ENCODE measurements at places on chromosomes 6 and 20.

- DNase-seq: no peak
Observed at GRCh38 chr6:27168108-27168507, 79.4 kb upstream of the PRSS16 start.

DNA sequence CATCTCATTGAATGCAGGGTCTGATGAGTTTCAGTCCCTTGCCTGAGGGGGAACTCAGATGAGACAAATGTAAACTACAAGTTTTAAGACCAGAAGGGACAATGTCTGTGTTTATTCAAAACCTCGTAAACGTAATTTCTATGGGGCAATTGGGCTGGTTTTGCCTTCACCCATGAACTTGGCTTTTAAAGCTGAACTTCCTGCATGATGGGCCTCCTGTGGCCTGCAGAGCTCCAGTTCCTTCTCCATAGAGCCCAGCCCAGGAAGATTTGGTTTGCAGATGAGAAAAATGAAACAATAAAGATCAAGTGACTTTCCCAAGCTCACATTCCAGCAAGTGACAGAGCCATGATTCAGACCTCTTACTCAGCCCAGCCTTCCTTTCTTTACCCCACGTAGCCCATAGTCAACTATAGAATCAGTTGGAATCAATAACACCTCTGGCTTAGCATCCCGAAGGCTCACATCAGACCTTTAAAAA lies 612.3 kb downstream of the UTRN start:
- no peak for DNase-seq

DNA sequence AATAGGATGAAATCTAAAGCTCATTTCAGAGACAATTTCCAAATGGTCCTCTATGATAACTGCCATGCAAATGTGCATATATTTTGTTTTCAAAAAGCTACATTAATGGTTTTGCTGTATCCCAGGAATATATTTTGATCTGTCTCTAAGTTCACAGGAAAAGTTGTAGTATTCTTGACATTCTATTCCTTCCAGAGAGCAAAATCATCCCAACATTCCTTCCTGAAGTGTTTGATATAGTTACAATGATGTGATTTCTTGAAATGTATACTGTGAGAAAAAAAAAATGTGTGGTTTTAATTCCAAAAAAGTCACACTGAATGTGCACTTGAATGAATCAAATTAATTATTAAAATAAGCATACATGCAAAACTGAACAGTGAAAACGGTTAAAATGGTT lies 996.0 kb upstream of the CITED2 start:
- no peak for DNase-seq

- DNase-seq: peak; percentile 72
Observed at GRCh38 chr20:31674895-31675827, 37.4 kb downstream of the COX4I2 start.

DNA sequence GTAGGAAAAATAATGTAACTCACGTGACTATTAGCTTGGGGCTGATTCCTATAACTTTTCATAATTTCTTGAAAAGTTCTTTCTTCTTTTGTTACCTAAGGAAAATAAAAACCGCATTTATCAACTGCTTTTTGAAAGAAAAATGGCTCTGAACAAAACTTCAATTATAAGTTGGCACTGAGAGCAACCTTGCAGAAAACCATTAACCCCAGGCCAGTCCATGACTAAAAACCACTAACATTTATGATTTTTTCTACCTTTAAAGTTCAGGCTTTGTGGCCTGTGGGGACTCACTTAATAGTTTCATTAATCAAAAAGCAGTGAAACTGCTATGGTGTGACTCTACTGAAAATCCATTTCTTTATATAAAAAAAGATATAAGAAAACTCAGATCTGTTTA lies 69.1 kb upstream of the SAMHD1 start:
- no peak for DNase-seq

DNA sequence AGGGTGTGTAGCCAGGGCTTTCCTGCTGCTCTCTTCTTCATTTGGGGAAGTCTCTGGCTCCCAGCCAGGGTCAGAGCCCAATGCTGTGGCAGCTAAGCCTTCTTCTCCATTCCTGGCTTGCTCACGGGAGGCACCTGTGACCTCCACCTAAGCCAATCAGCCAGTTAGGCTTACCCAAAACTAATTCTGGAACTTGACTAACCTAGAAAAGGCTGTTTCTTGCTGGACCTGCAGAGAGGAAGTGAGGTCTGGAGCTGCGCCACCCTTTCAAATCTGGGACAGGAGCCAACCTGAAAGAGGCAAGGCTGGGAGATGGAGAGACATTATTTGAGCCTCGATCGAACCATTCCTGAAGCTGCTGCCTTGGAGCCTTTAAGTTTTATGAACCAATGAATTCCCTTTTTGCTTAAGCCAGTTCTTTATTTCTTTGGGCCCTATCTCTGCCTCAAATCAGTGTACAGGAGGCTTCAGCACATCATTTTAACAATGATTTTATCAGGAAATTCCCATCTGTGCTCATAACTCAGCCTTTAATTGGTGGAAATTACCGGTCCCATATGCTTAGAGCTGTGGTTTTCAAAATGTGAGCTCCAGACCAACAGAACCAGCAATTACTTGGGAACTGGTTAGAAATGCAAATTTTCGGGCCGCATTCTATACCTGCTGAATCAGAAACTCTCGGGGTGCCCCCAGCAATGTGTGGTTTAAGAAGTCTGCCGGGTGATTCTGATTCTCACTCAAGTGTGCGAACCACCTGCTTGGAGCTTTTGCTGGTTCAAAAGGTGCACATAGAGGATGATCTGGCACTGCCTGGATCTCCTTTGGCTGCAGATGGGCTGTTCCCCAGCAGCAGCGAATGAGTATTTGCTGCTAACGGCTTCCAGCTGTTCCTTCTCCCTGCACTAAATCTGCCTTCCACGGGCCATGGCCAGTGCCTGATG lies 97.4 kb upstream of the RNF24 start:
- DNase-seq: no peak

DNA sequence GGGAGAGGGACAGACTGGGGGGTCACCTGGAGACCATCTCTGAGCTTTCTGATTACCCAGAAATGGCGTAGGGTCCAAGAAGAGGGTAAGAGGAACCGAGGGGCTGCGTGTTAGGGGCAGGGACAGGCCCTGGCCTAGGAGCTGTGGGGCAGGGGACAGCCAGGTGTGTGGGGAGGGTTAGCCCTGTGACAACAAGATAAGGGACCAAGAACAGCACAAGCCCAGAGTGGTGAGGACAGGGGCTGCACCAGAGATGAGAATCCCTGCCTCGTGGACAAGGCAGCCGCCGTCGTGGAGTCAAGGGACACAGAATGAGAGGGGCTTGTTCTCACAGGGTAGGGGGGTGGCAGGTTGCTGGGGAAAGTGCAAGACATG lies 449 bp upstream of the AVP start:
- no peak for DNase-seq

DNA sequence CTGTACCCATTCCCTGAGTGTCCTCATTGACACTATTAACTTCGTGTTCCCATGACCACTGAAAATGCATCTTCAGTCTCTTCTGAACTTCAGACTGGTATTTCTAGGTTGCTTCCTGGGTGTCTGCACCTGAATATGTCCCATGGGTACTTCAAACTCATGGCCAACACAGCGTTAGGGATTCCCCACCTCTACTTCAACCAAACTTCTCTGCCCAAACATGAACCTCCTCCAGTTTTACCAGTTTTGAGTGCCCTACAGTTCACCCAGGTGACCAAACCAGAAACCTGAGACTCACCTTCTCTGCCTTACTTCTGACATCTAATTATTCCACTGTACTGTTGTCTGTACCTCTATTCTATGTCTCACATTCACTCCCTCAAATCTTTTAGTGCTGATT lies 99.5 kb upstream of the SUPT3H start:
- DNase-seq: no peak

GRCh38 chr6:51992876-51993275 lies 94.5 kb downstream of the PKHD1 start:
- DNase-seq: no peak

- DNase-seq: no peak
Observed at GRCh38 chr20:9375221-9375681, 139.1 kb upstream of the LAMP5 start.

- peak; percentile 71 for DNase-seq
Observed at GRCh38 chr6:130513770-130514169, 148.0 kb downstream of the TMEM200A start.

GRCh38 chr20:37394543-37395409 lies 48.8 kb downstream of the SRC start:
- no peak for DNase-seq

GRCh38 chr20:38875175-38875993 lies 50.8 kb upstream of the FAM83D start:
- DNase-seq: peak; percentile 97

GRCh38 chr6:47308198-47308517 lies 1.5 kb downstream of the TNFRSF21 start:
- peak; percentile 51 for DNase-seq

GRCh38 chr6:136146130-136146529 lies 104.0 kb downstream of the MTFR2 start:
- DNase-seq: no peak

DNA sequence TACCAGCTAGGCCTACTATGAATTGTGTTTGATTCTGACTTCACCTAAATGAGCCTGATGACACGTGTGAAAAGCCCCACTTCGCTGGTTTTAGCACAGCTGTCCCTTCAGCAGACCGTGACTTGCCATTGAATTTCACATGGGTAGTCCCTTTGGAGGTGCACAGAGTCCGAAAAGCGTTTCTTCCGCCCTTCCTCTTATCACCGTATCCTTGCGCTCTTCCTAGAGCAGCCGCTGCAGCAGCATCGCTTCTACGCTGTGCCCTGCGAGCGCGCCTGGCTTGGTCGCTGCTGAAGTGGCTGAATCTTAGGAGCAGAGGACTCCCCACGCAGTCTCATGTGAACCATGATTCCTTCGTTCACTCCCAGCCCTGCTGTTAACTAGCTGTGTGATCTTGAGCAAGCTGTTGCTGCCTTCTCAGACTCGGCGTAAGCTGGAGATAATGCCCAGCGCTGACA lies 127.0 kb downstream of the PACRG start:
- no peak for DNase-seq

GRCh38 chr6:22451962-22452361 lies 117.4 kb upstream of the HDGFL1 start:
- no peak for DNase-seq

DNA sequence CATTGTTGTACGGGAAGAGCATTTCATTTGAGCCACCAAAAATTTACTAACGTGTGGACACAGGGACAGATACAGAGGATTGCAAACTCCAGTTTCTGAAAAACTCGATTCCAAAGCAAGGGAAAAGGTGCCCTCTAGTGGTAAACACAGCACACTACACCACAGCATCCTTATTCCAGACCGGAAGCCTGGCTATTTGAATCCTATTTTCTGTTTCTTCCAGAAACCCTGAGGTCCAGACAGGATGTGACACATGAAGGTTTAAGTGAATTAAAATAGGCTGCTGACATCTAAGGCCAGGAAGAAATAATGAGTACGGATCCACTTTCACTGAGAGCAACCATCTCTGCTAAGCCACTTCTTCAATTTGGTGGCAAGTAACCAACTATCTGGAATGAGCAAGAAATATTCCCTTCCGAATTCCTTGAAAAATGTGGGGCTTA lies 31.8 kb upstream of the GMPR start:
- peak; percentile 75 for DNase-seq

DNA sequence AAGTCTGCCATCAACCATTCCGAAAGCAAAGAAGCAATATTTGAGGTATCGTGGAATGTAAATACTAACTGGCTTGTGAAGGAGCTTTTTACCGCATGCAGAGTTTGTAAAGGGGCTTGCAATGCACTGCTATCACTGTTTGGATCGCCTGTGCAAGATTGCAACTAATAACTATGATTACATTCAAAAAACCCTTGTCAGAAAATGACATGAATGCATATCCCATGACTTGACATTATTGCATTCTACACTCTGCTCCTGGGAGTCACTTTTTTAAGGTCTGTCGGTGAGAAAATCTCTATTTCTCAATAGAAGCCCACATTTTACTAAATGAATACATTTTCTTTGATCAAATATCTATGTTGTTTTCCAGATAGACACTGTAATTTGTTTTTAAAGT lies 335.4 kb upstream of the SPTLC3 start:
- DNase-seq: no peak

- DNase-seq: no peak
Observed at GRCh38 chr20:19885939-19886660, 128.0 kb downstream of the RIN2 start.

DNA sequence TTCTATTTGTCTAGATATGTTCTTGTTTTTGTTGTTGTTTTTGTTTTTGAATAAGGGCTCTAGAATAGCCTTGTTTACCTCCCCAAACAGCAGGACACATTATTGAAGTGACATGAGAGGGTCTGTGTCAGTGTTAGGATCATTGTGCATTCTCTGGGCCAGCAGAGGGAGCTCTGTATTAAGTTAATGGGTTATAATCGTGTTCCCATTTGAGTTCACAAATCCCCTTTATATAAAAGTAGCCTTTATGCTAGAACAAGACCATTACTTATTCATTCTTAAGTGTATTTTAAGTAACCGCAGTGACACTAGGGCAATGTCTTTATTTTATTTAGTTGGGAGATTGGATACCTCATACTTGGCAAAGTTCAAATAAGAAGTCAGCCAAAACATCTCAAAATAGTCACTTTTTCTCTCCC lies 44.8 kb downstream of the STK4 start:
- peak; percentile 65 for DNase-seq

DNA sequence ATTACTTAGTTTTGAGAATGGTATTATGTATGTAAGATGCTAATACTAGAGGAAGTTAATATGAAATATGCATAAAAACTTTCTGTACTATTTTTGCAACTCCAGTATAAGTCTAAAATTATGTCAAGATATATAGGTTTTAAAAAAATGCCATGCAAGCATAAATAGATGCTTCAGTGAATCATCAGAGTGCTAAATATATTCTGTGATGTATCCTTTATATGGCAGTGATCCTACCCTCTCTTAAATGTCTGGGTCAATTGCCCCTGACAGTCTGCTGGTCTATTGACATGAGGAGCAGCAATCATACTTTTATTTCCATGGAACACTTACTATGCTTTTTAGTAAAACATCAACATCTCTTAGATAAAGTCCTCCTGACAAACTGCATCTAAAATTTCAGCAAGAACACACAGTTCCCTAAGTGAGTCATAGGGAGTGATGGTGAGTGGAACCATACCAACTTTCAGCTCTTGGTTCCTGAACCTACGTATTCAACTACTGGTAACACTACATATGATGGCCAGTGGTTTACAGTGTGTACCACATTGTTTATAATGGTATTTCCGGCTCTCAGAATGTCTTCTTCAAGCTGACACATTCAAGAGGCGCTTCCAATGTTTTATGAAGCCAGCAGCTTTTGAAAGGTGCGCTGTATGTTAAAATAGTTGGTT lies 928.7 kb upstream of the GJE1 start:
- DNase-seq: no peak

- peak; percentile 43 for DNase-seq
Observed at GRCh38 chr6:70413992-70414494, 735 bp downstream of the FAM135A start.
